ENCODE measurements at places on chromosomes 1 and 21. TPM values are rescaled to one million over a fixed set of nuclear protein-coding genes. Genes with fewer than 3 reads are reported as not detected.

The AQP10 gene
- total RNA-seq, result not detected

The OR2G6 gene
- not detected for total RNA-seq

The IRF6 gene
- total RNA-seq, result 0.66 TPM

The LCE2B gene
- not detected for total RNA-seq

The NCSTN gene
- 56.8 TPM for total RNA-seq

The C1orf94 gene
- total RNA-seq, result not detected

The TINAGL1 gene
- total RNA-seq, result 139 TPM

The RHEX gene
- 0.45 TPM for total RNA-seq

The OBSCN gene
- total RNA-seq, result 12.6 TPM

The OR10K1 gene
- total RNA-seq, result not detected

The GUCA2B gene
- total RNA-seq, result not detected

The RBM8A gene
- total RNA-seq, result 119 TPM
